ENCODE measurements at places on chromosomes 5 and 9.

GRCh38 chr9:93968451-93969327 lies 13.5 kb upstream of the BARX1 start:
- no peak for DNase-seq

GRCh38 chr9:35566417-35566816 lies 38.6 kb upstream of the TESK1 start:
- DNase-seq: no peak

- DNase-seq: no peak
Observed at GRCh38 chr9:23539311-23539710, 286.7 kb downstream of the ELAVL2 start.

DNA sequence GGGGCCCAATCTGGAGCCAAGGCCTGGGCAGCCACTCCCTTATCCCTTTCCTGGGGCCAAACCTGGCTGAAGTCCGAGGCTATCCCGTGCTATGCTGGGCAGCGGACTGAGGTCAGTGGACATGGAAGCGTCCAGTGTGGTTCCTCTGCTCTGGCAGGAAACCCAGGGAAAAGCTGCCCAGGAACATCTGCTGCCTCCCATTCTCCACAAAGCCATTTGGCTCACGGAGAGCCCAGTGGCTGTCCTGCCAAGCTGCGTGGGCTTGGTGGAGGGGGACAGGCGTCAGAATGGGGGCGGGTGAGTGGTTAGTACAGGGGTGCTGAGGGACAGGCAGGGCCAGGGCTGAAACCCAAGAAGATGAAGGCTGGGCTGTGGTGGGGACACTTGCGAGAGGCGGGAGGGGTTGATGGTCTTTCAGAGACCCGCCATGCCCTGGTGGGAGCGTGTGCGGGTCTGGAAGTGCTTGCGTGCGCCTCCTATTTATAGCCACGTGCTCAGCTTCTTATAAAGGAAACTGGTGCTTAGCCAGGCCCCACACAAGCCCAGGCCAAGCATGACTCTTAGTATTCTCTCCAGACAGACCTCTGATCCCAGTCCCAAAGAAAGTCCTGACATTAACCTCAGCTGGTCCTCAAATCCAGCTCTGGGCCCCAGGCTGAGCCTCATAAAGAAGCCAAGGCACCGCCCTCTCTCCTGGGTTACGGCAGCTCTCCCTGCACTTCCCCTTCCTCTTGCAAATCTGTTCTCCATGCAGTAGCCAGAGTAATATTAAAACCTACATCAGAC lies 9.4 kb upstream of the SLC6A7 start:
- DNase-seq: no peak

- no peak for DNase-seq
Observed at GRCh38 chr5:74185599-74185998, 454.9 kb downstream of the ENC1 start.
